ENCODE measurements at places on chromosomes 6 and 20.
A peak's percentile ranks its signal among the peaks of the same experiment; 100 is the strongest.

DNA sequence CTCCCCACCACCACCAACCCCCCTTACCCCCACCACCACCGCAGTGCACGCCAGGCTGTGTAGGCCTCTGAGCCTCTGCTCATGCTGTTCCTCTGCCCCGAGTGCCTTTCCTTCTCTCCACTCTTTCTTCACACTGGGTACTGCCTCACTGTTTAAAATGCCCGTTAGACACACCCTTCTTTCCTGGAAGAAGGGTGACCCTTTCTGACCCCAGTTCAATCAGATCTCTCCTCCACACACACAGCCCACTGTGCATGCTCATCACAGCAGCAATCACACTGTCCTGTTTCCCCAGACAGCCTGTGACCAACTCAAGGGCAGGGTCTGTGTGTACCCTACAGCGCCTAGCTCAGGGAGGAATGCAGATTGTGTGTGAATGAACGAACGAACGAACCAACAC lies 10.0 kb downstream of the TMEM74B start:
- peaks cover 24% of the 10 kb centered on the region for H3K36me3 ChIP-seq
- H3K4me1 ChIP-seq: no peaks in the 10 kb centered on the region
- no peak for DNase-seq
- H3K27ac ChIP-seq: no peak overlapping the region
- H3K4me3 ChIP-seq: no peak overlapping the region
- no peaks in the 10 kb centered on the region for H3K27me3 ChIP-seq

DNA sequence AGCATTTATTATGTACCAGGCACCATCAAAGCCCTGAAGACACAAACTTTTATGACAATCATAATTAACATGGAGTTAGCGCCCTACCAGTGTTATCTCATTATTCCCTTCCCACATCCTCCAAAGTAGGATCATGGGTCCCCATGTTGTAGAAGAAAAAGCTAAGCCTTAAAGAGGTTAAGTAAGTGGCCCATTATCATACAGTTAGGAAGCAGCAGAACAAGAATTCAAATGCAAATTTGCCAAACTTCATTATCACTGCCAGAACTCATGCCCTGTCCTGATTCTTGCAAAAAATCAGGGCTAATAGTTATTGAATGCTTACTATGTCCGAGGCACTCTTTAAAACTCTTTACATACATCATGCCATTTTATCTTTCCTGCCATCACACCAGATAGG lies 310.6 kb downstream of the ZNF217 start:
- H3K4me1 ChIP-seq: no peaks in the 10 kb centered on the region
- H3K4me3 ChIP-seq: no peak overlapping the region
- DNase-seq: no peak
- H3K27me3 ChIP-seq: peaks cover 1% of the 10 kb centered on the region
- H3K36me3 ChIP-seq: peaks cover 5% of the 10 kb centered on the region

DNA sequence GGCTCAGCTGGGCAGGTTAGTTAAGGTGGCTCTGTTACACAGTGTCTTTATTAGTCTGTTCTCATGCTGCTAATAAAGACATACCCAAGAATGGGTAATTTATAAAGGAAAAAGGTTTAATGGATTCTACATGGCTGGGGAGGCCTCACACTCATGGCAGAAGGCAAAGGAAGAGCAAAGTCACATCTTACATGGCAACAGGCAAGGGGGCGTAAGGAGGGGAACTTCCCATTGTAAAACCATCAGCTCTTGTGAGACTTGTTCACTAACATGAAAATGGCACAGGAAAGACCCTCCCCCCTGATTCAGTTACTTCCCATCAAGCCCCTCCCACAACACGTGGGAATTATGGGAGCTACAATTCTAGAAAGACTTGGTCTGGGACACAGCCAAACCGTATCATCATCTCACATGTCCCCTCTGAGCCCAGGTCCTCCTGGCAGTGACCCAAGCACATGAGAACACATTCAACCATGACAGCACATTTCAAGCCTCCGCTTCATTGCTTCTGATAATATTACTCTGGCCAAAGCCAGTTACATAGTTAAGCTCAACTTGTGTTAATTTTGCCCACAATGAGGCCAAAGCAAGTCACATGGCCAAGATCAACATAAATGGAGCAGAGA lies 383.9 kb downstream of the PLCB1 start:
- H3K36me3 ChIP-seq: no peaks in the 10 kb centered on the region
- H3K27me3 ChIP-seq: no peaks in the 10 kb centered on the region
- DNase-seq: no peak
- no peak overlapping the region for H3K27ac ChIP-seq
- H3K4me1 ChIP-seq: no peaks in the 10 kb centered on the region

GRCh38 chr20:45230631-45231030 lies 9.5 kb downstream of the SEMG2 start:
- peaks cover 16% of the 10 kb centered on the region for H3K27me3 ChIP-seq
- no peak for DNase-seq
- no peak overlapping the region for H3K27ac ChIP-seq

- H3K27ac ChIP-seq: no peak overlapping the region
- no peak overlapping the region for H3K4me3 ChIP-seq
- no peaks in the 10 kb centered on the region for H3K27me3 ChIP-seq
- H3K36me3 ChIP-seq: no peaks in the 10 kb centered on the region
- peaks cover 3% of the 10 kb centered on the region for H3K4me1 ChIP-seq
- peak; percentile 81 for DNase-seq
These were observed 4.6 kb upstream of the RAE1 start for GRCh38 chr20:57346477-57346876.

- H3K36me3 ChIP-seq: no peaks in the 10 kb centered on the region
- no peaks in the 10 kb centered on the region for H3K4me1 ChIP-seq
- H3K27ac ChIP-seq: no peak overlapping the region
- no peak overlapping the region for H3K4me3 ChIP-seq
These were observed 37.9 kb downstream of the IPCEF1 start for GRCh38 chr6:154318721-154319120.

DNA sequence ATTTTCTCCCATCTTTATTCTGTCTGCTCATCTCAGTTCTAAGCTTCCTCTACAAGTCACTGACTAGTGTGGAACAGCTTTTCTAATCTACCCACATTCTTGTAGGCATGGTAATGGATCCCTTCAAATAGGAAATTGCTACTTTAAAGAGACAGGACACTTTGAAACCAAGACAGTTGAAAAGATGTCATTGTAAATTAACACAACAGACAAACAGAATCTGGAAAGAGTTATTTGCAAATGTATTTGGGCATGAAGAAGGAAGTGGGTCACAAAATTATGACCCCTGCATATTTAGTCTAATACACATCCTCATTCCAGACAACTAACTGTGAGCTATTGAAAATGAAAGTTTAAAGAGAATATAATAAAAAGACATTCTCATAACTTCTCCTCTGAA lies 298.2 kb upstream of the MARCKS start:
- peaks cover 5% of the 10 kb centered on the region for H3K27me3 ChIP-seq
- DNase-seq: no peak
- H3K4me3 ChIP-seq: no peak overlapping the region
- H3K4me1 ChIP-seq: no peaks in the 10 kb centered on the region
- H3K27ac ChIP-seq: no peak overlapping the region
- H3K36me3 ChIP-seq: no peaks in the 10 kb centered on the region

DNA sequence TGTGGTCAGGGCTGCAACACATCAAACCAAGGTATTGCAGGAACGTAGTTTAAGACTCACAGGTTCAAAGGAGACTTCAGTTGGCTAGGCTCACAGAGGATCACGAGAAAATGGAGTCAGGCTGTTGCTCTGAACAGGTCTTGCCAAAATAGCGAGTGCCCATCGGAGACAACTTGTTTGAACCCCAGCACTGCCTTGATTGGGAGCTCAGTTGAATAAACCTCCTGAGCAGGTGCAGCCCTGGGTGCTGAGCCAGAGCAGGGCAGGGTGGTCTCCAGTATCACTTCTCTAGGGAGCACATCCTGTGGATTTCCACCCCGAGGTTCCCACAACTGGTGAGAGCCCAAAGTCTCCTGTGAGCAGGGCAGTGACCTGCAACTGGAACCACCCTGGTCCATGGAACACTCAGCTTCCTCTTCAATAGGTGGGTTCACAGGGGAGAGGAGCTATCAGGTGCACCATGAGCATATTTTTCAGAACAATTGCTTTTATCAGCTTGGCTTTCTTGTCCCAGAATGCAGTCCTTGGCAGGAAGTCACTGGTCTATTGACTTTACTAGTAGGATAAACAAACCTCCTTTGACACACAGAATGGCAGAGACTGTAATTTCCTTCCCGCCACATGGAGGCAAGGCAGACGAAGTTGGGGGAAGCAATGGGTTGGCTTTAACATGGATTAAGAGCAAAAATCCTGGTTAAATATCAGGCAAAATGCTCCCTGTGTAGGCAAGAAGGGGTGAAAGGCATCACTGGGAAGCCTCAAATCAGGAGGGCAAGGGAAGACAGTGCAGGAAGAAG lies 267.7 kb upstream of the FOXQ1 start:
- no peak for DNase-seq
- no peaks in the 10 kb centered on the region for H3K36me3 ChIP-seq
- no peaks in the 10 kb centered on the region for H3K4me1 ChIP-seq
